ENCODE measurements at places on chromosomes 3 and 15.

- DNase-seq = peak; percentile 26
These were observed 418.0 kb downstream of the PLCL2 start for GRCh38 chr3:17302774-17303173.

GRCh38 chr3:59609657-59610348, 560.0 kb upstream of the CFAP20DC start:
- DNase-seq = no peak

GRCh38 chr15:89457086-89457485, 39.3 kb downstream of the RHCG start:
- DNase-seq = no peak

GRCh38 chr3:61381745-61382392, 130.6 kb upstream of the FHIT start:
- DNase-seq = peak; percentile 30

DNA sequence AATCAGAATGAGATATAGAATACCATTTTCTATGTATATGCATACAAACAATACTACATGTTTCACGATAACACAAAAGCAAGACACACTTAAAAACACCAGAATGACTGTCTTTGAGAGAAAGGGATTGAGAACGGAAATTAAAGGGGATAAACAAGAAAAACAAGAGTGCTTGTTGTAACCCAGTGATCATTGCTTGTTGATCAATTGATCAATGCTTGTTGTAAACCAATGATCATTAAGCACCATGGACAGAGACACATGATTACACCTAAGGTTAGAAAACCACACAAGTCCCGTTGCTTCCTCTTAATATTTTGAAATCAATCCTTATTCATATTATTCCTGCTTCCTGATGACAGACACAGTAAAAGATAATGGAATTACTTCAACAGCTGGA, 1.1 kb upstream of the OR4F15 start:
- DNase-seq = peak; percentile 13

DNA sequence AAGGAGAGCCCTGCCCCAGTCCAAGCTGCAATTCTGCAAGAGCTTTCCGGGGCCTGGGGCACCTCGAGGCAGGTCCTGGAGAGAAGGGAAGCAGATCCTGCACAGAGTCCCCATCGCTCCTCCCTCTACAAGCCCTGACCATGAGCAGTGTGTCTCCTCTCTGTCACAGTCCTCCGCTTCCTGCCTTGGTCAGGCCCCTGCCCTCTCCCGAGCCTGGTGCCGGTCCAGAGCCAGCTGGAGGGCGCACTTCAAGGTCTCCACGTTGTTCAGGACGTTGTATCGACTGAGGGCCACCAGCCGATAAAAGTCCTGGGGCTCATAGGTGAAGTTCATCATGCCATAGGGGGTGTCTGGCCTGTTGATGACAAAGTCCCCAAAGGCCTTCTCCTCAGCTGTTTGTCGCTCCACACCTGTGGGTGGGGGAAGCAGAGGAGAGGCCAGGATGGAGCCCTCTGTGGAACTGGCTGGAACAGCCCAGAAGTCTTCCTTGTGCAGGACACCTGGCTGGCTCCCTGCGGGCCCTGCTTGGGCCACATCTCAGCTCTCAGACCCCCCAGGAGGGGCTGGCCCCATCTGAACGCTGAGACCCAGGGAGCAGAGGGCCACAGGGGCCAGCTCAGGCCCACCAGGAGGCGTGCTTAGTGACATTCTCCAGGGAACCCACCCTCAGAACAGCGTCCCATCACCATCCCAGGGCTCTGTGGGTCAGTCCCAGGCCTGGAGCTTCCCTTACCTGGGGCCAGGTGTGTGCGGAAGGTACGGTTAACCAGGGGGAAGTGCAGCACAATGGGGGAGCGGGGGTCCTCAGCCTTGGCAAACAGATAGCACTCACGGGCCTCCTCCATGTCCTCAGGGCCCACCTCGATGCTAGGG, 14.4 kb downstream of the PLA2G4F start:
- DNase-seq = no peak

DNA sequence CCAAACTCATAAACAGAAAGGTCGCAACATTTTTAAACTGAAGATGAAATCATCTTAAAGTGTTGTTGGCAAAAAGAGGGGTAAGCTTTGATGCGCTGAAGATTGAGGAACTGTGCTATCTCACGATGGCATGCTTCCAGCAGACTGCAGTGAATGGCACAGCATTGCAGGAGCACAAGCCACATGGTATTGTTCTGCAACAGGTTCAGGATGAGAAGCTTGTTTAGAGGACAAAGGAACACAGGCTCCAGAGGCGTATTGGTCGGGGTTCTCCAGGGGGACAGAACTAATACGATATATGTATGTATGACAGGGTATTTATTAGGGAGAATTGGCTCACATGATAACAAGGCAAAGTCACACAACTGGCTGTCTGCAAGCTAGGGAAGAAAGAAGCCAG, 13.8 kb upstream of the PLD1 start:
- DNase-seq = no peak

DNA sequence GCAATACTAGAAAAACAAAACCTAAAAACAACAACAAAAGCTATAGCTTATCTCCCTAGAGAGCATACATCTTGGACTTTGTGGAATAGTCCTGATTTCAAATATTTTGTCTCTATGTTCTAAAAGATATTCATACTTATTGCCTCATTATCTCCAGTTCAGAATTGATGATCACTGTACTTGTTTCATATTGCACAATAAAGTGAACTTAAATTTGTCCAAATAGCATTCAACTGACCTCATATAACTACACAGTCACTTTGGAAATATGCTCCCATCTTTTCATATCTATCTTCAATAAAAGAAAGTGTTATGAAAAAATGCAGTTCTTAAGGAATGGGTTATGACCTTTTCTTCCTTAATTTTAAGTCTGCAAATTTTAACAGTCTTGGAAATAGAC, 228.6 kb upstream of the CMC1 start:
- DNase-seq = no peak

DNA sequence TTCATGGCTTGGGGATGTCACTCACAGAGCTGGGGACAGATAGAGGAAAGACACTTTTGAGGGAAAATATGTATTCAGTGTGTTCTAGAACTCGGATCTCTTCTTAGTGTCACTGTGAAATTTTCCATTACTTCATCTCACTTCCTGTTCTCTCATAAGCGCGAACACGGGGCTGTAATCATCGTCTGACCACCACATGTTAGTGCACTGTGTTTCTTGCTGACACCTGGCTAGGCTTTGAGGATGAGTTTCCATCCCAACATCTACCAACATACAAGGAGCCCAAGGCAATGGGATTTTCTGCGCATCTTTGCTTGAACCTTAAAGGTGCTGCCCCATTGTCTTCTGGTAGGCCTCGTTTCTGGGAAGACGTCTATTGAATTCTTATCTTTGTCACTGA, 84.0 kb downstream of the LIPC start:
- no peak for DNase-seq

GRCh38 chr15:49718234-49718633, 97.4 kb downstream of the DTWD1 start:
- DNase-seq = peak; percentile 28

All from fibroblast of skin of right quadriceps (primary cell).